ENCODE measurements at places on chromosomes 16 and 17. TPM values are rescaled to one million over a fixed set of nuclear protein-coding genes. Genes with fewer than 3 reads are reported as not detected.

DNA sequence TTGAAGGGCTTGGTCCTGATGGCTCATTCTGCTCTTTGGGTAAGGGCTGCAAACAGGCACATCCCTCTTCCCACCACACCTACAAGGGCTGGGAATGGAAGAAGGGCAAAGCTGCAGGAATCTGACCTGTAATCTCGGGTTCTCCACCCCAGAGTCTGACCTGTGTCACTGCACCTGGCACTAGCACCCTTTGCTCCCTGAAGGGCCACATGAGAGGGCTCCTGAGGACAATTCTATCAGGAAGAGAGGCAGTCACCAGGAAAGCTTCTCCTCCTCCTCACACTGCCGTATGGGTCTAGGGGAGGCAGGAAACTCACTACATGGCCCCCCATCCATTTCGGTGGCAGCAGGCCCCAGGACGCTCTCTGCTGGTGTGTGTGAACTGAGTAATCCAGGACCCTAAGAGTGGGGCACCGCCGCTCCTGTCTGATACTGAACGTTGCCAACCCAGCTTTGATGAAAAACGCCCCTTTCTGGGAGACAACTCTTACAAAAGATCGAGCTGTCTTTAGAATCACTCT lies 26.4 kb downstream of the TTLL6 start:
- DNase-seq: no peak

DNA sequence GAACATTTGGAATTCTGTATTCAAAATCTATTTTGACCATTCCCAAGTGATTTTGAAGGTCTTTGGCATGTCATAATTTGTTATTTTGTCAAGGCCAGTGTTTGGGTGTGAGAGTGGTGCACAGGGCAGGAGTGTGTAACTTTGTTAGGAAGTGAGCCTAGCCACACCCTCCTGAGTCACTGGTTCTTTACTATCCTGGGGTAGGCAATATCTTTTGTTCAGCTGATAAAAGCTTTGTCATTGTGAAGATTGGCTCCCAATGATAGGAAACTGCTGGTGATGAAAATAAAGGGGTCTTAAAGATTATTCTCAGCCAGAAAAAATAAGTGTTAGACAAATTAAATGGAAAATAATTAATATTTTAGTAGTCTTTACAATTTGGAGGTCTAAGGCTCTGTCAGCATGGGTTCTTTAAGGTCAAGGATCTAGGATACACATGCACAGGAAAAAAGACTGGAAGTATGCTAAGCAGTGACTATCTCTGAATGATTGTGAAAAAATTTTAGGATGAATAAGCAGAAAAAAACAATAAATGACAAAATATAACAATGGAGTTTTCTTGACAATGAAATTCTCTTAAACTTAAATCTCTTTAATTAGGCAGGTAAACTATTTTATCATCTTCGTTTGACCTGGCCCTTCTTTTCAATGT lies 5.1 kb downstream of the UBN1 start:
- DNase-seq: no peak

- no peak for DNase-seq
Measured at GRCh38 chr16:6958184-6958583, 374.5 kb upstream of the RBFOX1 start.

DNA sequence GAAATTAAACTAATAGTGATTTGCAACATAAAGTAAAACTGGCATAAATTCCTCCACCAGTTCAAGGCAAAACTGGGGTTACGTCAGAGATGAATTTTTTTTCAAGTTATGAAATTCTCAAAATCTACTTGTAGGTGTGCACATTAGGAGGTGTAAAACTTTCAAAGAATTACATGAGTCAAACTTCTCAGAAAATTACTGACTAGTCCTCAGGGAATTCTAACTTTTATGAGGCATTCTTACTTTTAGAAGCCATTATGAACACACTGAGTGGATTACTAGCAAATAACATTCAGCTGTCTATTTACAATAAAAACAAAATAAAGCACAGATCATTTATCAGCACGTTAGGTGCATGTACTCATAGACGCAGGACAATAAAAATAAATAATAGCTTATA lies 348.7 kb downstream of the CDH11 start:
- DNase-seq: no peak

The CFAP97D1 gene
- not detected for polyA plus RNA-seq

GRCh38 chr16:11224096-11224893 lies 31.7 kb downstream of the SOCS1 start:
- DNase-seq: peak; percentile 64

GRCh38 chr17:47693731-47694580 lies at the start of gene TBKBP1:
Gene TBKBP1, plus strand, starts transcription at chr17:47694161. Its CDS starts 1,952 bp downstream, at chr17:47696113.
- peak; percentile 63 for DNase-seq

DNA sequence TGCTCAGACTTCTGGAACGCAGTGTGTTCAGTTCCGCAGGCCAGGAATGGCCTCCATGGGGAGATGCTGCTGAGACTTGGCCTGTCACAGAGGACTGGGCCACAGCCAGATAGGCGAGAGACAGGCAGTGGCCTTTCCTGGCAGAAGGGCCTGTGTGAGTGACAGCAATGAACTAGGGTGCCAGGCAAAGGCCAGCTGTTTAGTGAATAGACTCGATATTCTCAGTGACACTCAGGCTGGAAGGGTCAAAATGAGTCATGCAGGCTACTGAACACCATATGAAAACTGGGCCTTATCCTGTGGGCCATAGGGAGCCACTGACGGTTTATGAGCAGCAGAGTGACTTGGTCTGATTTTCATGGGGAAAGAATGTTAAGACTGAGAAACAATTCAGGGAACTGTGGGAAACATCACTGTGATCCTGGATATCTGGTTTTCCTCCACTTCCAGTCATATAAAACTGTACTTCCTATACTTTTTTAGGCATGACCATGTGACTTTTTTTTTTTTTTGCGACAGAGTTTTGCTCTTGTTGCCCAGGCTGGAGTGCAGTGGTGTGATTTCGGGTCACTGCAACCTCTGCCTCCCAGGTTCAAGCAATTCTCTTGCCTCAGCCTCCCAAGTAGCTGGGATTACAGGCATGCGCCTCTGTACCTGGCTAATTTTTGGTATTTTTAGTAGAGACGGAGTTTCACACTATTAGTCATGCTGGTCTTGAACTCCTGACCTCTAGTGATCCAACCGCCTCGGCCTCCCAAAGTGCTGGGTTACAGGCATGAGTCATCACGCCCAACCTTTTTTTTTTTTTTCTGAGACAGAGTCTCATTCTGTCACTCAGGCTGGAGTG lies 5.2 kb upstream of the NUBP1 start:
- no peak for DNase-seq

DNA sequence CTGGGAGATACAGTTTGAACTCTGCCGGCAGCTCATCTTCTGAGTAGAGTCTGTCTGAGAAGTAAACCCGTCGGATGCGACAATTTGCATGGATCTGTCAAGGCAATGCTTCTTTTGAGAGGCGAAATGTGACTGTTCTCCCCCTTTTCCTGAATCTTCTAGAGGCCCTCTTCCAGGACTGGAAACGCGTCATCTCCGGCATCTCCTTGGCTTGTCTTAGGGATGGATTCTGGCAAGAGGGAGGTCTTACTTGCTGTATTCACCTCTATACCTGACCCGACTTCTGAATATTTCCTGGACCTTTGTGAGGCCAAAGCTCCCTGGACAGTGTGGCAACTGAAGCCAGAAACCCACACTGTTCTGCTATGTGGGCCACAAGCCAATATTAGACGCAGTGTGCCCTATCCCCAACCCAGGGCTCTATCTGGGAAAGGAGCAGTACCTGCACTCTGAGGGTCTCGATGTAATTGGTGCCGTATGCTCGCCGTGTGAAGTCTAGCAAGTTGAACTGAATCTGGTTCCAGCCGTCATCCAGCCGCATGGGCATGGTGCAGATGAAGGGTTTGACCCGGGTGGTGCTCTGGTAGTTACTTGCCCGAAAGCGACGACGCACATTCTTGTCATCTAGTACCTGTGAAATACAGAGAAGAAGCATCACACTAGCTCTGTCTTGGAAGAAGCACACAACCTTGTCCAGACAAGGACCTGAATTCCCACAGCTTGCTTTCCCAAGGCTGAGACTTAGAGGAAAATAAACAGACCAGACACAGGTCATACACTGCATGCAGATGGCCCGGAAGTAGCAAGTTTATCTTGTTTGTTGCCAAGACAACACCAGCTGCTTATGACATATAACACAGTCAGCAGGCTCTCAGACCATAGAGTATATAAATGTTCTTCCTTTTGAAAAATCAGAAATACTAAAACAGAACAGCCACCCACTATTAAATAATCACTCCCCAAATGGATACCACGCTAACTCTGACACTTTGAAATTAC lies 14.1 kb downstream of the CFAP20 start:
- DNase-seq: no peak

DNA sequence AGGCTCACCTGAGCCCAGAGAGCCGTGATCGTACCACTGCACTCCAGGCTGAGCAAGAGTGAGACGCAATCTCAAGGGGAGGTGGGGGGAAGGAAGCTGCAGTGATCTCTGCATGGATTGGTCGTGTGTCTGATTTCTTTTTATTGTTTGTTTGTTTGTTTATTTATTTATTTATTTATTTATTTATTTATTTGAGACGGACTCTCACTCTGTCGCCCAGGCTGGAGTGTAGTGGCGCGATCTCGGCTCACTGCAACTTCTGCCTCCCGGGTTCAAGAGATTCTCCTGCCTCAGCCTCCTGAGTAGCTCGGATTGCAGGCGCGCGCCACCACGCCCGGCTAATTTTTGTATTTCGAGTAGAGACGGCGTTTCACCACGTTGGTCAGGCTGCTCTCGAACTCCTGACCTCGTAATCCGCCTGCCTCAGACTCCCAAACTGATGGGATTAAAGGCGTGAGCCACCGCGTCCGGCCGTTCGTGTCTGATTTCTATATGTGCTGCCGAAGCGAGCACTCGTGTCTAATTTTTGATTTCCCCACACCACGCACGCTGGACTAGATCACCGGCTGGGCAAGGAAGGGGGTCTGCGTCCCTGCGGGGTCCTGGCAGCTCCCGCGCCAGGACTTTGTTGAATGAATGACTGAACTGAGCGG lies 448 bp upstream of the TNFRSF12A start:
- DNase-seq: no peak

GRCh38 chr17:1186923-1187771 lies 7.4 kb upstream of the ABR start:
- DNase-seq: peak; percentile 78

The LITAFD gene
- not detected for polyA plus RNA-seq

The TNFRSF17 gene
- polyA plus RNA-seq: not detected

DNA sequence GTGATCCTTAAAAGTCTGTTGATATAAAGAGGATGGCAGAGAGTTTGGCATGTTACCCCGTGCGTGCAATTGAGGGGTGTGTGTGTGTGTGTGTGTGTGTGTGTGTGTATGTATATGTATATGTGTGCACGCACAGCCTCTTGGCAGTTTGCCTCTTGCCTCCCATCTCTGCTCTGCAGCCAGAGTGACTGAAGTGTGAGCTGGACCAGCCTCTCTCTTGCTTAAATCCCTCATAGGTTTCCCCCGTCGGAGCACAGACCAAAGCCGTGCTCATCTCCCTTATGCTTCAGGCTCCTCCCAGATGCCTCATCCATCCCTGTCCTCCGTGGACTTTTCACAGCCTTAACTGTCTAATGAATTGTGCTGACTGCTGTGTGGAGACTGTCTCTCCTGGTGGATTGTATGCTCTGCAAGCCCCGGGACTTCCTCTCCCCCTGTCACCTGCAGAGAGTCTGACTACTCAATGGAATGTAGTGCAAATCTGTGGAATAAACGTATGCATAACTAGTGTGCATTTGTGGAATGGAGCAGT lies 413.5 kb downstream of the CPPED1 start:
- DNase-seq: no peak
